ENCODE measurements at places on chromosomes 5 and 9.

GRCh38 chr9:26891726-26892125 is 876 bp downstream of the CAAP1 start:
- DNase-seq, result no peak

DNA sequence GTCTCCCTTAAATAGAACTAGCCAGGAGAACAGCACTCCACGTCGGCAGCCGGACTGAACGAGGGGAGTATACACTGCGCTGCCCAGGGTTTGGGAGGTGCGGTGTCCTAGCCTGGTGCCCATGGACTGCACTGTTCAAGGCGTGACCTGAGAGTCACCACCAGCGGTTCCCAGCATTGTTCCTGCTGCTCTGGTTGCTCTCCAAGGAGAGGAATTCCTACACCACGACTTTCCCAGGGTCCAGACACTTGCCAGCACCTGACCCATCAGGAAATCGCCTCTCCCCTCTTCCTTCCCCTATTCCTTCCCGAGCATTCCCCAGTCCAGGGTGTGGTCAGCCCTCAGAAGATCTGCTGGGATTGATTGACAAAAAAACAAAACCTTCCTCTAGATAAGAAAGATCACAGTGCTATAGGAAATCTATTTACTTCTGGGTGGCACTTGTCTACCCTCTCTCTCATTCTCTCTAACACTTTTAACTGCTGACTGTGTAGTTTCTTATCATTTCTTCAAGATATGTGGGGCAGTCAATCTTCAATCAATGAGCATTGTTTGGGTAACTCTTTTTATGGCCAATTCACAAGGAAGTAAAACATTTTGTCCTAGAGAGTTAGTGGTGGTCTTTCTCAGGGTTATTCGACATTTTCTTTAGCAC is 297.8 kb upstream of the ACTBL2 start:
- no peak for DNase-seq

GRCh38 chr5:143213231-143213850 is 190.1 kb downstream of the NR3C1 start:
- no peak for DNase-seq

DNA sequence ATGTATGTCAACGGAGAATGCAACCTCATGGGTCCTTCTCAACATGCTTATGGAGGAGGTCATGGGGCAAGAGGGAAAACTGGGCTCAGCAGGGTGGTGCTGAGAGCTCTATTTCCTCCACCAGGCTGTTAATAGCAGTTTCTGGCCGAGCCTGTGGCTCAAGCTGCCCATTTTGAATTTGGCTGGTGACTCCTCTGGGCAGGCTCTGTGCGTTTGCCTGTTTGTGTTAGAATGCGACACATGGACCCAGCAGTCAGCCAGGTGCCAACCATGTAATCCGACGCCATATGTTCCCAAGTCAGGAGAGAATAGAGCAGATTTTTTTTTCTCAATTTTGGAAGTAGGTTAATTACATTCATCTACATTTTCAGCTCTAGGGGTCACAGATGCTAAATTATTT is 387.7 kb upstream of the CLINT1 start:
- DNase-seq, result no peak

GRCh38 chr9:115018547-115019435 is 88.4 kb upstream of the TNFSF8 start:
- DNase-seq, result no peak

- DNase-seq, result no peak
Observed at GRCh38 chr9:113299800-113300292, 3.3 kb downstream of the RNF183 start.
